Lung microvascular endothelial cell (primary cell): ENCODE measurements at places on chromosomes 1 and 21. TPM values are rescaled to one million over a fixed set of nuclear protein-coding genes. Genes with fewer than 3 reads are reported as not detected.
A peak's percentile ranks its signal among the peaks of the same experiment; 100 is the strongest.

DNA sequence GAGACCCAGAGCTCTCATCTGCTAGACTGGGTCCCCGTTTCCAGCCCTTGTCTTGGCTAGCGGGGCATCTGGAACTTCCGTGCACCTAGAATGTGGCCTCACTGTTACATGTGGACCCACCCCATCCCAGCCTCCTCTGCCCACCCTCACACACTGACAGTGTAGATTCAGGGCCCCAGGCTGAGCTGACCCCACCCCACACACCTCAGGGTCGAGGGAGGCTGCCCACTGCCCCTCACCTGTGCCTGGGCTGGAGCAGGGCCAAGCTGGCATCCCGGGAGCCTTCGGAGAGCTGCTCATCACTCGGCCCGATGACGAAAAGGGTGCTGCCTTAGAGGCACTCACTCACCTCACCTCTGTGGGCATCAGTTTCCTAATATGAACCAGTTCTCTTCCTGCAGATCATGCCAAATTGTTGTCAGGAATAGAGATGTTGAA lies 11.1 kb downstream of the ACOT11 start:
- DNase-seq: no peak

DNA sequence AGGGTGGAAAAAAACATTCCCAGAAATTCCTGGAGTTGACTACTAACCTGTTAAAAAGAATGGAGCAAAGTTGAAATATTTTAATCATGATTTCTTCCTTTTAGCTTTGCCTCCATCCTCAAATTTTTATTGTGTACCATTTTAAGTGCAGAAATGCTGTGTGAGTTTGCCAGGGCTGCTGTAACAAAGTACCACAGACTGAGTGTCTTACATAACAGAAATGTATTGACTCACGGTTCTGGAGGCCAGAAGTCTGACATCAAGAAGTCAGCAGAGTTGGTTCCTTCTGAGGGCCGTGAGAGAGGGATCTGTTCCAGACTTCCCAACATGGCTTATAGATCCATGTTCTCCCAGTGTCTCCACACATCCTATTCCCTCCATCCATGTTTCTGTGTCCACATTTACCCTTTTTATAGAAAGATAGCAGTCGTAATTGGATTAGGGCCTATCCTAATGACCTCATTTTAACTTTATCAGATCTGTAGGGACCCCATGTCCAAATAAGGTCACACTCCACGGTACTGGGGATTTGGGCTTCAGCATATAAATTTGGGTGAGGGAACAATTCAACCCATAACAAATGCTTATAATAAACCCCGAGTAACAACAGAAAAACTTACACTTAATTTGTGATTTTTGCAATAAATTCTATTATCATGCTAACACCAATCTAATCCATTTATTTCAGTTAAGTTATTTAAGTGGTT lies 12.7 kb downstream of the SNX7 start:
- no peak for DNase-seq

- peak; percentile 31 for DNase-seq
Measured at GRCh38 chr1:1132956-1133750, 17.3 kb upstream of the C1orf159 start.

DNA sequence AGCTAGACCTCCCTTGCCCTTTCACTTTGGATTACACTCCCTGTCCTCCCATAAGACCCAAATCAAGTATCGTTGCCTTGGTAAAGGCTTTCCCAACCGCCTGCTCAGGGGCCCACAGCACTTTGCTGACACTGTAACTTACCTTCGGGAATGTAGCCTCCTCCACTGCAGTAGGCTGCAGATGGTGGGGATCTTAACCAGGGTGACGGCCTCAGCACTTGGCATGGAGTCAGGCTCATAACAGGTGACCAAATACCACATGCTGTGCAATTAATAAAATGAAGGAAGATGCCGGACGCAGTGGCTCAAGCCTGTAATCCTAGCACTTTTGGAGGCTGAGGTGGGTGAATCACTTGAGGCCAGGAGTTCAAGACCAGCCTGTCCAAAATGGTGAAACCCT lies 88.7 kb upstream of the IRF2BP2 start:
- DNase-seq: no peak

DNA sequence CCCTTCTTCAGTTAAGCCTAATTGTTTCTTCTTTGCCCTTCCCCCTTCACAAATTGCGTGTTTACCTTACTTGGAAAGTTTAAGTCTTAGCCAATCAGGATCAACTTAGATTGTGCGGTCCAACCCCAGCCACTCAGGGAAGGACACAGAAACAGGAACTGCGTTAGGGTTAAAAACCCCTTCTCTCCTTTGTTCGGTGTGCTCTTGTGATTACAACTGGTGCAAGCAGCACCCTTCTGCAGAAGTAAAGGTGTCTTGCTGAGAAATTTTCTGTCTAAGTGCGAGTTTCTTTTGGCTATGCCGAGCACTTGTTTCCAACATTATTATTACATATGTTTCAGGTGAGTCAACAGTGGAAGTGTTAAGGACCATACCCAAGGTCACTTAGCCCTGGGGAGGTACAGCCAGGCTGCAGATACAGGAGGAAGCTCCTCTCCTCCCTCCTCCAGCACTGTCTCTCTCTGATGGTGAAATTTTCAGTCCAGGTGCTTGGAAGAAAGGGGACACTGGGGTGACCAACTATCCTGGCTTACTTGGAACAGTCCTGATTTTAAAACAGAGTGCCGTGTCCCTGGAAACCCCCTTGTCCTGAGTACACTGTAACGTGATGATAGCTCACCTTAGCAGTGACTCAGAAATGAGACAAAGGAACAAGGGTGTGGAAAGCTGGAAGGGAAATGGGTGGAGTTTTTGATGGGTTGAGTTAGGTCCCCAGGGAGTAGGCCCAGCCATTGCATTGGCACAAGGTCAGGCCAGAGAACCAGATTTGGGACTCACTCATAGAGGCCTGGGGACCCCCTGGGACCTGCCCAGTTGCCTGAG lies 68.7 kb upstream of the KLHDC7A start:
- no peak for DNase-seq

The FAM76A gene
- 5.4 and 9.1 TPM in 2 replicates for total RNA-seq

The AGMAT gene
- under 0.01 and 0.44 TPM in 2 replicates for total RNA-seq

DNA sequence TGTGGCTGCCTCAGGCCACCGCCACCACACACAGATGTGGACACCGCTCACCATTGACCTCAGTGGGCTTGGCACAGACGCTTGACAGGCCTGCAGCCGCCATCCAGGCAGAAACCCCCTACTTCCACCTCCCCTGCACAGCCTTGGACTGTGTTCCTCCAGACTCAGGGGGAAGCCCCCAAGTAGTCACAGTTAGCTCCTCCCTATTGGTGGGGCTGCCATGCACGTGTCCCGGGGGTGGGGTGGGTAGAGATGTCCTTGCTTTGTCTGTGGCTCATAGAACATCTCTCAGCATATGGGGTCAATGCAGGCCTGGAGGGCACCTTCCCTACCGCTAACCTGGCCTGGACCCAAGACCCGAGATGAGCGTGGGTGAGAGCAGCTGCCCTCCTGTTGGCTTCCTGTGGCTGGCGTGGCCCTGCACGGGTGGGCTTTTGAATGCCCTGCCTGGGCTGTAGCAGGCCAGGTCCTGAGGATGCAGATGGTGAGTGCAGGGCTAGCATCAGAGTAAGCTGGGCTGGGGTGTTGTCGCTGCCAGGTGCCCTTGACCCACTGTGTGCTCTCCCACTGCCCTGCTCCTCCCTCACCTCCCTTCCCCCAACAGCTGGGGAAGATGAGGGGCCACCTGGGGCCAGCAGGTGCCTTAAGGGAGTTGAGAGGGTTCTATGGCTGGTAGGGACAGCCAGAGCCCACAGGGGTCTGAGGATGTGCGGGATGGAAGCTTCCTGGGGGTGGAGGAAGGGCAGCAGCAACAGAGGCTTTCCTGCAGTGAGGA lies 6.2 kb downstream of the CROCC start:
- DNase-seq: peak; percentile 7

The SLAMF9 gene
- not detected in 2 replicates for total RNA-seq

The CFHR4 gene
- total RNA-seq: not detected in 2 replicates

DNA sequence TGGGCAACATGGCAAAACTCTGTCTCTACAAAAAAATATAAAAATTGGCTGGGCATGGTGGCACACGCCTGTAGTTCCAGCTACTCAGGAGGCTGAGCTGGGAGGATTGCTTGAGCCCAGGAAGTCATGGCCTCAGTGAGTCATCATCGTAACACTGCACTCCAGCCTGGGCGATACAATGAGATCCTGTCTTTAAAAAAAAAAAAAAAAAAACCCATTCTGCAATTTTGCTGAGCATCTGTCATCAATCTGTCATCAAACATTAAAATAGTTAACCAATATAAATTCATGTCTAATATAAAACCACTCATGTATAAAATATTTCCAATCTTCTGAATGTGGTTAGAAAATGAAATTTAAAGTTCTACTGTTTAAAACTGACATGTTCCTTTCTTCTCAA lies 56.9 kb downstream of the LPAR3 start:
- no peak for DNase-seq

The GCSAML gene
- not detected in 2 replicates for total RNA-seq

The MED8 gene
- total RNA-seq: 29.4 and 34.9 TPM in 2 replicates

The PGLYRP3 gene
- total RNA-seq: not detected in 2 replicates

- DNase-seq: no peak
Measured at GRCh38 chr1:238951809-238952208, 434.6 kb upstream of the CHRM3 start.

The RRAGC gene
- 13.3 and 16.1 TPM in 2 replicates for total RNA-seq

GRCh38 chr1:22207511-22208267 lies 64.8 kb upstream of the WNT4 start:
- no peak for DNase-seq

- DNase-seq: no peak
Measured at GRCh38 chr1:91226741-91227140, 177.9 kb downstream of the HFM1 start.

The CGN gene
- under 0.01 and 0.40 TPM in 2 replicates for total RNA-seq

The SRP9 gene
- 136 and 170 TPM in 2 replicates for total RNA-seq

- no peak for DNase-seq
Measured at GRCh38 chr1:247362153-247362552, 30.5 kb upstream of the ZNF496 start.

The PM20D1 gene
- under 0.01 TPM in 1 of 2 replicates, not detected in the other for total RNA-seq

The KRTAP10-8 gene
- not detected in 2 replicates for total RNA-seq

GRCh38 chr1:94538243-94538827 lies 3.2 kb downstream of the F3 start:
- DNase-seq: no peak

The S100A7 gene
- total RNA-seq: not detected in 2 replicates

GRCh38 chr1:37704966-37705365 lies 12.7 kb downstream of the CDCA8 start:
- no peak for DNase-seq

DNA sequence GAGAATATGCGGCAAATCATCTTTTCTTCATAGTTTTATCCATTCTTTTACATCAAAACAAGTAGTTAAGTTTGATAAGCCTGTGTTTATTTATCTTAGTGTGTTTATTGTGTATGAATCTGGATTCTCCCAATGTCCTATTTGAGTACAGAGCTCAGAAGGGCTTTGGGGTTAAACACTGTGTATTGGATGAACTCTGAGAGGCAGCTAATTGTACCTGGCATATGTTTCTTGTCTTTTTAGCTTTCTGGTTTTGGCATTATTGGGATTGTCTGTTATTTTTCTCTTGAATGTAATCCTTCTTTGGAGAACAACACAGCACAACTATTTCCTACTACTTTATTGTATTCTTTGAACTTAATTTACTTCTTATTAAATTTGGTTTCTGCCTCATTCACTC lies 906.9 kb downstream of the ADGRL2 start:
- no peak for DNase-seq

The RIMS3 gene
- total RNA-seq: 0.20 and 0.22 TPM in 2 replicates

DNA sequence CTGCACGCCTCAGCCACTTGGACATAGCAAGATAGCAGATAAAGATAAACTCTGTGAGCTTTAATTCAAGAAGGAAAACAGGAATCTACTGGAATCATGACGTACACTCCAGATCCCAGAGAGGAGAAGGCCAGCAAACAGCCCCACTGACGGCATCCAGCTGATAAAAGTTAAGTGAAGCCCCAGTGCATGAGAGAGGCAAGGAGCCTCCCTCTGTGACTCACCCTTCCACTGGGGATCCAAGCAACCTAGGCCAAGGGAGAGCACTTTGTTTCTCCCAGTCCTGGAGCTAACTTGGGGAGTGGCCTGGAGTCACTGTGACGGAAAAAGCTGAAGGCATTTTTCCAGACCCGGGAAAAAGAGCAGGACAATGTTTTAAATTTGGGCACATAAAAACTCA lies 270.0 kb downstream of the AKT3 start:
- no peak for DNase-seq

The FMO3 gene
- not detected in 2 replicates for total RNA-seq

The CDK11B gene
- total RNA-seq: 4.6 and 5.8 TPM in 2 replicates

The TEX38 gene
- total RNA-seq: under 0.01 TPM in 1 of 2 replicates, not detected in the other

GRCh38 chr1:216476341-216476740 lies 53.1 kb upstream of the USH2A start:
- DNase-seq: no peak

The DPYD gene
- 12.9 and 15.9 TPM in 2 replicates for total RNA-seq

The ANKRD13C gene
- total RNA-seq: 15.9 and 23.4 TPM in 2 replicates

GRCh38 chr1:55679971-55680370 lies 464.8 kb upstream of the USP24 start:
- DNase-seq: no peak

DNA sequence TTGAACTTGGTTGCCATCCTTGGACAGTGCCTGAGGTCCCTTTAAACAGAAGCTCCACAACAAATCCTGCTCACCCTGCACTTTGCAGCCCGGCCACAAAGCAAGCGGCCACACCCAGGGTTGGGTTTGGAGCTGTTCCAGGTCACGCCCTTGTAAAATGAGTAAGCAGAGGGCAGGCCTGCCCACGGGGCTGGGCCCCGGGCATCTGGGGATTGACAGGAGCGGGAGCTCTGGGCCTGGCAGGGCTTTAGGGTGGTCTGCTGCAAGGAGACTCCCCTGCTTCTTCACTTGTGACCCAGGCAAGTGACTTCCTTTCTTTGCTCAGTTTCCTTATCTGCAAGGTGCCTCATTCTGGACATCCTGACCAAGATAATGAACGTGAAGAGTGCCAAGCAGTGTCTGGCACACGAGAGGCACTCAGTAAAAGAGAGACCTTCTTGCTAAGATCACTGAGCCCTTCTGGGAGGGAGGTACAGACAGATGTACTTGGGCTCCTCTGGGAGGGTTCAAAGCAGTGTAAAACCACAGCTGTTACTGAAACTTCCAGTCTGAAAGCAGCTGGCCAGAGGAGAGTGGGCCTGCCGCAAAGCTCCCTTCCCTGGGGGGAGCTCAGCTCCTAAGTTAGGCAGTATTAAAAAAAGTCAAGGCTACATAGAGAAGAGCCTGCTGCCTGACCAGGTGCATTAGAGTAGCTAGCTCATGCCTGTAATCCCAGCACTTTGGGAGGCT lies 2.6 kb downstream of the E2F2 start:
- peak; percentile 66 for DNase-seq

The TMEM82 gene
- total RNA-seq: not detected in 2 replicates

- peak; percentile 27 for DNase-seq
Measured at GRCh38 chr1:62912028-62912638, 128.2 kb downstream of the ATG4C start.

DNA sequence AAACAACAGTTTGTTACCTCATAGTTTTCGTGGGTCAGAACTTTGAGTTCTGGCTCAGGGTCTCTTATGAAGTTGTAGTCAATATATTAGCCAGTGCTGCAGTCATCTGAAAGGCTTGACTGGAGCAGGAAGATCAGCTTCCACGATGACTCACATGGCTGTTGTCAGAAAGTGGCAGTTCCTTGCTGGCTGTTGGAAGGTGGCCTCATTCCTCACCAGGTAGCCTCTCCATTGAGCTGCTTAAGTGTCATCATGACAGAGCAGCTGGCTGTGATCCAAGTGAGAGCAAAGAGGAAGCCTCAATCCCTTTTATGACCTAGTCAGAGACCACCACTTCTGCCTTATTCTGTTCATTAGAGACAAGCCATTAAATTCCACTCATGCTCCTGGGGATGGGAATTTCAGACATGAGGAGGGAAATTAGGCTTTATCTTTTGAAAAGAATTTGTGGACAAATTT lies 5.6 kb downstream of the OSBPL9 start:
- peak; percentile 79 for DNase-seq

The UBE2Q1 gene
- 25.9 and 43.3 TPM in 2 replicates for total RNA-seq

GRCh38 chr1:246117066-246117791 lies 389.9 kb downstream of the SMYD3 start:
- peak; percentile 84 for DNase-seq
